ENCODE measurements at places on chromosomes 13 and 19.

GRCh38 chr13:84086847-84087162, 204.5 kb upstream of the SLITRK1 start:
- no peak for DNase-seq

DNA sequence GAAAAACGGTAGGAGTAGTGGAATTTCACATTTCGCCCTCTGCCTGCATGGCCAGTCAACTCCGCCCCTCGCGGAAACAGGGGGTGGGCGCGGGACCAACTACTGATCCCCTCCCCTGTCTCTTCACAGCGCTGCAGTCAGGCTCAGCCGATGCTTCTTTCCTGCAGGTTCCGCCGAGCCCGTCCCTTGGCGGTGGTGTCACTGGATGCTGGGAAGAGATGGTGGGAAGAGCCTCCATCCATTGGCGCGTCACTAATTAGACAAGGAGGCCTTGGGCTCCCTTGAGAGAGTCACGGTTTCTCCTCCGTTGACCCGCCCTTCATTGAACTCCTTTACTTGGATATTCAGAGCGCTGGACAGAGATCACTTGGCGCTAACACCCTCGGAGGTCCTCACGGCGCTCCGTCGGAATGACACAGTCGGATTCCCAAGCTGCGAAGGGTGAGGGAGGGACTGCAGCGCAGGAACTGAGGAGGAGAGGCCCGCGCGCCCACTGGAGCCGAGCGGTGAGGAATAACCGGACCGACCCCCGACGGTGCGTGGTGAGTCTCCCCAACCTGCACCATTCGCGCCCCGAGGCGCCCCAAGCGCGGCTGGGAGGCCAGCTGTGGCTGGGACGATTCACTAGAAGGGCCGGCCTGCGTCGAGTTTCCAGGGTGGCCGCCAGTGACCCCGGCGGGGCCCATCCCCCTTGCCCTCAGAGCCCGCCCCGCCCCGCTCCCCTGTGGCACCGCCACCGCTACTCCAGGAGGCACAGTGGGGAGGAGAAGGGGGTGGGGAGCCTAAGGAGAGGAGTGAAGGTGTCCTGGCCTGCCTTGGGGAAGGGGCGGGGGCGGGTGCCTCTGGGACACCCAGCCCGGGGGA, 11.2 kb upstream of the CEACAM21 start:
- DNase-seq, result no peak

DNA sequence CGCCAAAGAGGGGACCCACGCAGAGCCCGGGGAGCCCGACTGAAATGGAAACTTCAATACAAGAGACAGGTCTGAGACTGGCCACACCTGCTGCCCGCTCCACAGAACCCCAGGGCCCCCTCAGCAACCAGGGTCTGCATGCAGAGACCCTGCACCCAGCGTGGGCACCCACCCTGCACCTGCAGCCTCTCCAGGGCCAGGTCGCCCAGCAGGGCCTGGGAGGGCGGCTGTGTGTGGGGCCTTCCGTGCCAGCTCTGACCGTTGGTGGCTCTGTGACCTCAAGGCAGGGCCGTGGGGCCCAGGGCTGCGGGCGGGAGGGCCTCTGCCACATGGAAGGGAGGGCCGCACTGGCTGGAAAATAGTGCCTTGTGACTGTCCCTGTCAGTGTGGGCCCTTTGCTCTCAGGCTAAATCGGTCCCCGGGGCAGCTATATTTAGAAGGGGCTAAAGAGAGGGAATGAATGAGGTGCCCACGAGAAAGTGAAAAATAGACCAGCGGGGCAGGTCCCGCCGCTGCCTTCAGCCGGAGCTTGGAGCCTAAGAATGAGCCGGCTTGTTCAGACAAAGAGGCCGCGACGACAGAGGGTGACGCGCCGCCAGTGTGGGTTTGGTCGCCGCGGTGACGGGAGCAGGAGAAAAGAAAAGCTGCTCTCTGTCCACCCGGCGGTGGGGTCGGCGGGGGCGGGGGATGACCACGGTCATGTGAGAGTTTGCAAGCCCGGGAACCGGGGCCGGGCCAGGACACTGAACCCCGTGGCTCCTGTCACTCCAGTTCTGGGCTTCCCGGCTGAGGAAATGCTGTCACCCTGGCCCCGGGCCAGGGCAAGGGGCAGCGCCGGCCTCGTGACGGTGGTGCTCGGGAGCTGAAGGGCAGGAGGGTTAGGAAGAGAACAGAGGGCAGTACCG, 70.5 kb downstream of the GADD45B start:
- DNase-seq, result no peak

DNA sequence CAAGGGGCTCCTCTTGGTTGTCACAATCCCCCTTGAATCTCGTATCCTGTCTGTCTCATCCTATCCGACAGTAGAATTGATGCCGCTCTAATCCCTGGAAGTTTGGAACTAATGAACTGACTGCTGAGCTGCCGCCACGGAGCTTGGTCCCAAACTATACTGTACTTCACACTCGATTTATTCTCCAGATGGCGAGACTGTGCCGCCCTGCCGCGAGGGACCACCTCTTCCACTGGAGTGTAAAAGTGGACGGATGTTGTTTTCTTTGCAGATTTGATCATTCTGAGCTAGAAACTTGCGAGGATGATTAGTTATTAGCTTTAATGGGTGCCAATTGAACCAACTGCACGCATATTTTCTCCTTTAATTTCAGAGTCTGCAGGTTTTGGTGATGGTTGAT, 117.2 kb downstream of the ZIC5 start:
- DNase-seq, result no peak

- DNase-seq, result no peak
These were observed 6.3 kb upstream of the REXO1 start for GRCh38 chr19:1854542-1855039.

DNA sequence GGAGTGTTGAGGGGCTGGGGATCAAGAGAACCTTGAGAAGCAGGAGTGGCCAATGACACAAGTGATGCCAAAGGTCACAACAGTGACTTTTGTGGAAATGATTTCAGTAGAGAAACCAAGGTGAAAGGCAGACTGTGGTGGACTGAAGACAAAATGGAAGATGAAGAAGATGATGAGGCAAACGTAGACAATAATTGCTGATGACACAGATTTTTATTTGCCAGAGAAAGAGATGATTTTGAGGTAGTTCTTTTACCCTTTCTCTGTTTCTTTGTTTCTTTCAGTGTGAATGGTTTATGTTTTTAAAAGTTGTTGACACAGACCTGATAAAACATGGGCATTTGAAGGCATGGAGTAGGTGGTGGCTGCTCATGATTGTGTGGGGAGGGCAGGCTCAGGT, 121.0 kb upstream of the ARGLU1 start:
- DNase-seq, result no peak

Data from kidney glomerular epithelial cell (primary cell).